ENCODE measurements at places on chromosomes 13 and 19.

DNA sequence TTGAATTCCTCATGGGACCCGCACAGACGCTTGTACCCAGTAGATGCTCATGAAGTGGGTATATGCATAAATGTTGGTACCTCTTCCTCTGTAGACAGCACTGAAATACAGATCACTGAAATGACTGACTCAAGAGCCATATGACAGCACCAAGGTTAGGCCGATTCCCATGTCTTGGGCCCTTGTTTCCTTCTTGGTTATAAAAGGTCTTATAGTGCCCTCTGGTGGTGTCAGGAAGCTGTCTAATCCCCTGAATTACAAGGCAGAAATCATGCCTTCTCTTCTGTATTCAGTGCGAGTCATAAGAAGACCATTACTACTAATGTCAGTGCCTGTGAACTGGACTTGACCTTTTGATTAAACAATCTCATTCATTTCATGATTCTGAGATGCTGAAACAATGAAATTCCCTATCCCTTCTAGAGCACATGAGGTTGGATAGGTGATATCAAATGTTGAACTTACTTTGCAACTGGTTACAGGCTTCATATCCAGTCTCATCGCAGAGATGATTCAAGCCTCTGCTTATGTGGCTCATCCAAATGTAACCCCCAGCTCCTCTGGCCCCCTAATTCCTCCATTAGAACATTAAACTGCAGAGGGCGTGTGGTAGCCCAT, 59.7 kb downstream of the SPATA13 start:
- peak; percentile 68 for DNase-seq

- DNase-seq = no peak
Observed at GRCh38 chr19:44112802-44113137, 429 bp upstream of the ZNF225 start.

DNA sequence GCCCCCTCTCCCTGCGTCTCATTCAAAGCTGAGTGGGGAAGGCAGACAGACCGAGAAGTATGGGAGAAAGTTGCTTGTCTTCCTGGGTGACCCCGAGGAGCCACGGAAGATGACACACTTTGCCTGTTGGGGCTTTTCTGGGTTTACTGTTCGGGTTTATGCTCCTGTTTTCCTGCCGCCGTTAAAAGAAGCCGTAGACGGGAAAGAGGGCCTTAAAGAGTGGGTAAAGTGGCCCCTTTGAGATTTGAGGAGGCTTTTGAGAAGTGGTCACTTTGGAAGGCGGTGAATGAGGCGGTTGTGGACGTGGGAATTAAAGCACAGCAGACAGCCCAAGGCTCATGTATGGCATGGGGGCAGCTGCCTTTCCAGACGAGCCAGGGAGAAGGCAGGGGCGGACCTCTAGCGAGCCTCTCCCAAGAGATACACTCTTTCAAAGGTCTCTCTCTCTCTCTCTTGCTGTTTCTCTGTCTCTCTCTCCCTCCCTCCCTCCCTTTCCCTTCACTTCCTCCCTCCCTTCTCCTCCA, 493 bp upstream of the LHFPL6 start:
- no peak for DNase-seq

- no peak for DNase-seq
Observed at GRCh38 chr19:38274739-38275138, 10.4 kb downstream of the SPINT2 start.

- no peak for DNase-seq
Observed at GRCh38 chr13:43019811-43020210, 3.6 kb upstream of the DNAJC15 start.

GRCh38 chr13:71935166-71935840, 68.3 kb upstream of the DACH1 start:
- no peak for DNase-seq

- DNase-seq = peak; percentile 18
Observed at GRCh38 chr13:89457977-89458376, 1786.8 kb downstream of the SLITRK5 start.

DNA sequence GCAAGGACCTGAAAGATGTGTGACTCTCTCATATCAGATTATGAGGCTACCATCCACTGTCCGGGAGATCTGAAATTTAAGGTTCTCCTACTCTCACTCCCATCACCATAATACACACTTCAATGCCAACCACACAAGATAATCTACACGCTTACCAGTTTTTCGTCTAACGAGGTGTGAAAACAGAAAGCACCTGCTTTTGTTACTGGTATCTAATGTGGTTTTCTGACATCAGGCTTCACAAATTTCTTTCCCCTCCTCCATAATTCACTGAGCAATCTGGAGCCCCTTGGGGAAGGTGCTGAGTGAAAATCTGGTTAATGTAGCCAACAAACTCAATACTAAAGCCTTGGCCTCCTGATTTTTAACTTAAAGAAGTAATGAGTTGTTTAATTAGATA, 10.1 kb upstream of the LRCH1 start:
- DNase-seq = no peak

- DNase-seq = no peak
Observed at GRCh38 chr13:43113603-43114002, 90.2 kb downstream of the DNAJC15 start.

DNA sequence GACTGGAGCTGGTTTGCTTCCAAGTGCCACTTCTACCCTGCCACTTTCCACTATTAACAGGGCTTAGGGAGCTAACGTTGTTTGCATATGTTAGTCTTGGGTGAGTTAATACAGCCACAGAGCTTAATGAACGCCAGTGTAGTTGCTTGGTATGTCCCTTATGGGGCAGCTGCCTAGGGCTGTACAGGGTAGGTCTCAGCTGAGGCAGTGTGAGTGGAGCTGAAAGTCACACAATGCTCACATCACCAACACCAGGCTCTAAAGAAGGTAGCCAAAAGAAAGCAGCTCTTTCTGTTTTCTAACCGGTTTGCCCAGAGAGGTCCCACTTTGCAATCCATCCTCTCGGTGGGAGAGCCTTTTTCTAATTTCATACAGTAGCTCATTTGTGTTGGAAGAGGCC, 186.2 kb downstream of the RGCC start:
- DNase-seq = no peak

DNA sequence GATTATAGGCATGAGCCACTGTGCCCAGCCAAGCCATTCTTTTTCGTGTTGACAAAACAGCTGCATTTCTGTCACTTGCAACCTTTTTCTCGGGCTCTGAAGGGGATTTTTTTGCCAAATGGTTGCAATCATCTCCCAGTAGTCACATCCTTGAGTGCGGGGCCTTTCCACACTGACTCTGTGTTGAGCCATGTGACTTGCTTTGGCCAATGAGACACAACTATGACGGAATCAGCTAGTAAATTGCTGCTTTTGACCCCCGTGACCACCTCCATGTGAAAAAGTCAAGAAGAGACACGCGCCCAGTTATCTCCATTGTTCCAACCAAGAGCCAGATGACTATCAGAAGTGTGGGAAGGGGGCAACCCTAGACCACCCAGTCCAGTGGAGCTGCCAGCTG, 18.3 kb downstream of the NPHS1 start:
- DNase-seq = no peak

DNA sequence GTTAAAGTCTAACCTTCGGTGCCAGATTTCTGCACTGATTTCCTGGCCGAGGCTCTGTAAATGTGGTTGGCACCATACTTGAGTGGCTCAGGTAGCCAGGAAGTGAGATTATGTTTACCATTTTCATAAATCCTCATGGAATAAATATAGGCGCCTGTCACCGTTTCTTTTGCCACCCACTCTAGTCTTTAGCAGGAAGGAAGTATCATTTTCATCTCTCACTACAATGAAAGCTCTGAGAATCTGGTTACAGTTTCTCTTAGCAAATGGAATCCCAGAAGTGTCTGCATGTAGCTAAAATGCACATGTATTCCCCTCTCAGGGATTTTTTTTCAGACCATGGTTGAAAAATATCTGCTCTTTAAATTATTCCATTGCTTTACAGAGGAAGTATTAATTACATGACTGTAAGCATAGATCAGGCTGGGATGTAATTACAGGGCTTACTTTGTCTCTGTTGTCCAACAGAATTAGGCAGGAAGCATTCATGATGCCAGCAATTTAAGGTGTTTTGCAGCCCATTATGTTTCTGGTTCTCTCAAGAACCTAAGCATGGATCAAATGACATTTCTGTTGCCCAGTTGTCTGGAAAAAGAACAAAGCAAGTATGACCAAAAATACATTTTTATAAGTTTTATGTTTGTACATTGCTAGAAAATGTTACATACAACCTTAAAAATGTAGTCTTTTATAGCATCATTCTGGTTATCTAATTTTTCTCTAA, 221.7 kb upstream of the SPRY2 start:
- DNase-seq = no peak

- no peak for DNase-seq
Observed at GRCh38 chr13:52896827-52897659, 48.6 kb upstream of the PCDH8 start.

DNA sequence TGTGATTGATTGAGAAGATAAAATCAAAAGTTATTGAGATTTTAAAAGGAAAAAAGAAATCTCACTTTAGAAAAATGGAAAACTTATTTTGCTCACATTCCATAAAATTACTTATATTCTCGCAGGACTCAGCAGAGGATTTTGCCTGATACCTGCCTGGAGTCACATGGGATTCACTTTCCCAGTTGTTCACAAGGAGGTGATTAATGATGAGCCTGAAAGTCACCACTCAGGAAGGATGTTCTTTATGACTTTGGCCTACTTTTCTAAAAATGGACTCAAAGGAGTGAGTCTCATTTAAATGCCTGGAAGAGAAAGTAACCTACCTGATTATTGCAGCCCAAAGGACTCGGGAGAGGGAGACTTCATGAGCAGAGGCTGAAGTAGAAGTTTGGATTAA, 34.5 kb upstream of the FAM216B start:
- DNase-seq = no peak

DNA sequence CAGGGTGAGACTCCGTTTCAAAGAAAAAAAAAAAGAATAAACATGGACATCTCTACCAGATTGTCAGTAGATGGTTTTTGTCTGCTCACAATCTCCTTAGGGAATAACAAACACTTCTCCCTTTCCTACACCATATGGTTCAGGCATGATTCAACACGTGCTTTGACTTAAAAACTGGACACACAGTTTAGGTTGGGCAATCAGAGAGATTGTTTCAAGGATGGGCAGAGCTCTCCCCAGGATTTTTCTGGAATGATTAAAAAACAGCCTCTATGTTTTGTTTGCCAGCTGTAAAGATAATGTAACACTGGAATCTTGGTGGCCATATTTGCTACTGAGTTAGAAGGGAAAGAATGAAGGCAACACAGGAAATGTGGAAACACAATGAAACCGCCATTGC, 150.1 kb upstream of the TSC22D1 start:
- no peak for DNase-seq

DNA sequence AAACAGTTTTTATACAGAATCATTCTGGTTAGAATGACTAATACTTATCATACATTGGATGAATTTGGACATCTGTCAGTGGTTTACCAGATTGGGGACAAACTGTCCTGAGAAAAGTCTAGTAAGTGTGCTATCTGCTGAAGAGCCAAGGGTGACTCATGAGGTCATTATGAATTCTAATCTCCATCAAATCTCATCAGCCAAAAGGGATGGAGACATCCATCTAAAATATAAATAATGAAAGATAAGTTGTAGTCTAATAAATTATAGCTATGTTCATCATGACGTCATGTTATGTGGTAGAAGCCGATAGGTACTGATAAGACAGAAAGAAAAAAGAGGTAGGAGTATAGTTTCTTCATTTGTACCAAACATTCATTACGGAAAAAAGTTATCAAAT, 804.4 kb downstream of the PCDH9 start:
- no peak for DNase-seq

DNA sequence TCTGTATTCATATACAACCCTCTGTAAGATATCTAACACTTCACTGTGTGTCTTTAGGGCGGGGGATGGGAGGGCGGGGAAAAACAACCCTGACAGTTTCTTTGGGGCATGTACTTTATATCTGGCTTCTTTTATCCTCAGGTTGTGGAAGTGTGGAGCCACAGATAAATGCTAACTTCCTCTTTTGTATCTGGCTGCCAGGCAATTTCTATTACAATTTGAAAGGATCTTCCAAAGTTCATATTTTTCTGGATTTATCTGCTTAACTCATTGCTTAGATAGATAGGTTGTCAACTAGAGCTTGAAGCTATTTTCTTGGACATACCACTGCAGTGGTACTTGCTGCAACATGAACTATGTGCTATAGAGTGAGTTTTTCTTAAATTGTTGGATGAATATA, 393.0 kb downstream of the LMO7 start:
- no peak for DNase-seq

GRCh38 chr19:18698321-18699167, 15.1 kb downstream of the CRTC1 start:
- no peak for DNase-seq

GRCh38 chr13:88675347-88675996, 1004.3 kb downstream of the SLITRK5 start:
- DNase-seq = no peak

- no peak for DNase-seq
Observed at GRCh38 chr13:110816500-110816899, 98.4 kb downstream of the ANKRD10 start.

DNA sequence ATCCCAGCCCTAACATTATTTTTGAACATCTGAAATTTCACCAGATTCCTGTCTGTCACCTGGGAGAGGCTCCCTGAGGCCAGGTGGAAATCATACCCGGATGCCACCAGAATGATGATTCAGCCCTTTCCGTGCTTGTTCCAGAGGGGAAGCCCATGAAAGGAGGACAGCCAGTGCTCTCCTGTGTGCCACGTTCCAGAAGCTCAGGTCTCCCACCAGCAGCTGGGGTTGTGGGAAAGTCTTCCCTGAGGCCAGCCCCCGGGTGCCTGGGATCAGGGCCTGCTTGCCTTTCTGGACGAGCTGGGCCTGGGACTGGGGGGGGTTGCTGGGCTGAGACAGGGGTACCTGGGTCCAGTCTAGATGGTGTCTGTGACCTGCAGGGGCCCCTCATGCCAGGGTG, 25.5 kb upstream of the IGFL1 start:
- no peak for DNase-seq

- DNase-seq = peak; percentile 84
Observed at GRCh38 chr19:32373585-32374295, 28.3 kb downstream of the ZNF507 start.

DNA sequence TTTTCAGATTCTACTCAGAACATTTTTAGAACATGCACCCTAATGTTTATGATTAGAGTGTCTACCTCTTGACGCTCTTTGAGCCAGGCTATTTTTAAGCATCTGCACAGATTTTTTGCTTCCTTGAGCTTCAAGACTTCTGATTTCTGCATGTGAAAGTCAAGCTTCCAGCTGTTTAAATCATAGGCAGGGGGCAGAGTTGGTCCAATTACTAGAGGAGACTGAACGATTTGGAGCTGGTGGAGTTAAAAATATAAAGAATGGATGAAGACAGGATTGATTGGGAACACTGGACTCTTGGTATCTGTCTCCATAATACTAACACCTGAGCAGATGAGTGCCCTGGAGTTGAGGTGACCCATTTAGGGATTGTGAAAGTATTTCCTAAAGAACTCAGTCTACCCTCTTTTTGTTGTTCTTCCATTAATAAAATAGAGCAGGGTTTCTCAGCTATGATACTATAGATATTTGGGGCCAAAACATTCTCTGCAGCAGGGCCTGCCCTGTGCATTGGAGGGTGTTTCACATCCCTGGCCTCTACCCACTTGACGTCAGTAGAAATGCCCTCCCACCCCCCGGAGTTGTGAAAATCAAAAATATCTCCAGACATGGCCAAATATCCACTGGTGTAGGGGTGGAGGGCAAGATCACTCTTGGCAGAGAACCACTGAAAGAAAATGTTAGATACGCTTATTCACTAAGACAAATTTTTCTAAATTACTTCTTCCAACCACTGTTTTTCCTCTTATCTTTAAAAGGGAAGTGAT, 160.1 kb downstream of the COG6 start:
- DNase-seq = no peak

- no peak for DNase-seq
Observed at GRCh38 chr13:48585456-48585840, 52.6 kb upstream of the RCBTB2 start.
